Right atrium auricular region (tissue), 2 donors: ENCODE measurements at places on chromosomes 6 and 20.

- no peak for DNase-seq
Observed at GRCh38 chr6:45445364-45445748, 67.6 kb upstream of the SUPT3H start.

GRCh38 chr20:43767686-43768474, 41.1 kb upstream of the GTSF1L start:
- DNase-seq: no peak

DNA sequence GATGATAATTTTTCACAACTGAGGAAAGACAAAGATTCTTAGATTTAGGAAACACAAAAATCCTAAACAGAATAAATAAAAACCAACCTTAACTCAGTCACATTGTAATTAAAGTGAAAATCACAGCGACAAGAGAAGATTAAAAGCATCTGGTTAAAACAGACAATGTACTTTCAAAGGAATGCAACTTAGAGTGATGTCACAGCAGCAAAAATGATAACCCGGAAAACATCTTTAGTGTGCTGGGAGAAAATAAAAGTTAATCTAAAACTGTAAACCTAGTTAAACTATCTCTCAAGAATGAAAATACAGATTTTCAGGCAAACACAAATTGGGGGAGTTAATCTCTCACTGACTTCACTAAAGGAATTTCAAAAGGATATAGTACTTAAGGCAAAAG, 76.8 kb upstream of the OGFRL1 start:
- no peak for DNase-seq

DNA sequence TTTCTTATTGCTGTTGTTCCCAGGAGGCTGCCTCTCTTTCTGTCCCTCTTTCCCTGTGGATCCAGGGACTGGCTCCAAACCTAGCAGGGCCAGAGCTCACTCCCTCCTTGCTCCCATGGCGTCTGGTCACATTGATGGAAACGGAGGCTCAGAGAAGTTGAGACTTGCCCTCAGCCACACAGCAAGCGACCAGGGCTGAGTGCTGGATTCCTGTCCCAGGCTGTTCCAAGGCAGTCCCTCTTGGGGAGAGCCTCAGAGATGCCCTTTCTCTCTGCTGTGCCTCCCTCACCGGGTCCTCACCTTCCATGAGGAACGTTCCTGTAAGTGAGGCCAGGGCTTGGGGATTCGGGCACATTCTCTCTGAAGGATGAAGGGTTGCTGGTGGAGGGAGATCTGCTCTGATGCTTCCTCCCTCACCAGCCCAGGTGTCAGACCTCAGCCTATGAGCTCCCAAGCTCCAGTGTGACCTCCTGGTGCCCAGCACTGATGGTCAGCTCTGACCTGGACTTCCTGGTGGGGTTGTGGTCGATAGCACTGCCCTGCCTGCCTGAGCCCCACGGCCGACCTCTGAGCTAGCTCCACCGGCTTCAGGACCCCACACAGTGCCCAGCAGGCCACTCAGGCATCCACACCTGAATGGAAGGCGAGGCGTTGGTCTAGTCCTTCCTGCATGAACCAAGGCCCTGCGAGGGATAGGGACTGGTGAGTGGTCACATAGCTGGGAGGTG, 26.8 kb downstream of the SUN5 start:
- no peak for DNase-seq

- peak; percentile 57 for DNase-seq
Observed at GRCh38 chr20:47295921-47296426, 60.5 kb downstream of the ZMYND8 start.

DNA sequence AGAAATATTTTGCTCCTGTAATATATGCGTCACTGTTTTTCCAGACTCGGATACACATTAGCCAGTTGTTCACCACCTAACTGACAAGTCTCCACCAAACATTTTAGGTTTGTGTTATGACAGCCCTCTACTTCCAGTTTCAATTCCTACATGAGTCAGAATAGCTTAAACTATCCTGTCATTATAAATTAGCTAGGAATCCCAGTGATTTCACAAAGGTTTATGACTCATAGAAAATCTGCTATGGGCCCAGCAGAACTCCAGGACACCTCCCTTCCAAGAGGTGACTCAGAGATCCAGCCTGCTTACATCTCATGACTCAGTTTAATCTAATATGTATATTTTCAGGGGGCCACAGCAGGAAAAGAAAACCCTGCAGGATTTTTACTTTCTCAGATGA, 17.4 kb upstream of the PLCB4 start:
- no peak for DNase-seq

- no peak for DNase-seq
Observed at GRCh38 chr6:28400122-28400451, 540 bp upstream of the ZSCAN12 start.

GRCh38 chr6:73030791-73031782, 194.2 kb downstream of the KHDC1L start:
- no peak for DNase-seq

GRCh38 chr6:51472745-51473487, 614.5 kb downstream of the PKHD1 start:
- DNase-seq: no peak

DNA sequence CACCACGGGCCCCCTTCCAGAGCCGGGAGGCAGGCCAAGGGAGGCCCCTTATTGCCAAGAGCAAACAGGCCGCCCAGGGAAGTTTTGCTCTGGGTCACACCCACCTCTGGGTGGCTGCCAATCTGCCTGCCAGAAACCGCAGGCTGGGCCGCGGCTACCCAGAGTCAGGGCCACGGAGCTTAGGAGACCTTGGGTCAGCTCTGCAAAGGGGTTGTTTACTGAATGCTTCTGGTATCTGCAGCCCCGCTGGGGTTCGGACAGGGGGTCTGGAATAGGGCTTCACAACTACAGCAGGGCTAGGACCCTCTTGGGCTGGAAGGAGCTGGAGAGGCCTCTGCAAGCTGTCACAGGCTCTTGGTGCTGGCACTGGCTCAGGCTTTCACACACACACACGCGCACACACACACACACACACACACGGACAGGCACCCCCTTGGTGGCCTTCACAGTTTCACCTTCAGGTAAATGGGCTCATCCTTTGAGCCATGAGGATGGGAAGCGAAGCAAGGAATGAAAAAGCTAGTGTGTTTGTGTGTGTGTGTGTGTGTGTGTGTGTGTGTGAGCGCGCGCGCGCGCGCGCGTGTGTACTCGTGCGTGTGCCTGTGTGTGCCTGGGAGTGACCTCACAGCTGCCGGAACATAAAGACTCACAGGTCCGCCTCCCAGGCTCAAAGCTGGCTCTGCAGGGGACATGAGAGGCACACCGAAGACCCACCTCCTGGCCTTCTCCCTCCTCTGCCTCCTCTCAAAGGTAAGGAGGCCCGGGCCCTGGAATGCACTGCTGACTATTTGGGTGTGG, at the start of gene CCN5:
Gene CCN5 (plus strand): TSS at position 669 of the 798 bp plus-strand sequence. CDS start 22 bp downstream, at position 691.
- DNase-seq: peak; percentile 90
